ENCODE measurements at places on chromosomes 7 and 10. TPM values are rescaled to one million over a fixed set of nuclear protein-coding genes. Genes with fewer than 3 reads are reported as not detected.
A peak's percentile ranks its signal among the peaks of the same experiment; 100 is the strongest.

- no peak overlapping the region for H3K4me3 ChIP-seq
- no peak for DNase-seq
- peaks cover 2% of the 10 kb centered on the region for H3K4me1 ChIP-seq
- H3K27me3 ChIP-seq = no peaks in the 10 kb centered on the region
- H3K36me3 ChIP-seq = no peaks in the 10 kb centered on the region
- H3K27ac ChIP-seq = no peak overlapping the region
These were observed 1.5 kb downstream of the IFIT1 start for GRCh38 chr10:89393898-89394297.

DNA sequence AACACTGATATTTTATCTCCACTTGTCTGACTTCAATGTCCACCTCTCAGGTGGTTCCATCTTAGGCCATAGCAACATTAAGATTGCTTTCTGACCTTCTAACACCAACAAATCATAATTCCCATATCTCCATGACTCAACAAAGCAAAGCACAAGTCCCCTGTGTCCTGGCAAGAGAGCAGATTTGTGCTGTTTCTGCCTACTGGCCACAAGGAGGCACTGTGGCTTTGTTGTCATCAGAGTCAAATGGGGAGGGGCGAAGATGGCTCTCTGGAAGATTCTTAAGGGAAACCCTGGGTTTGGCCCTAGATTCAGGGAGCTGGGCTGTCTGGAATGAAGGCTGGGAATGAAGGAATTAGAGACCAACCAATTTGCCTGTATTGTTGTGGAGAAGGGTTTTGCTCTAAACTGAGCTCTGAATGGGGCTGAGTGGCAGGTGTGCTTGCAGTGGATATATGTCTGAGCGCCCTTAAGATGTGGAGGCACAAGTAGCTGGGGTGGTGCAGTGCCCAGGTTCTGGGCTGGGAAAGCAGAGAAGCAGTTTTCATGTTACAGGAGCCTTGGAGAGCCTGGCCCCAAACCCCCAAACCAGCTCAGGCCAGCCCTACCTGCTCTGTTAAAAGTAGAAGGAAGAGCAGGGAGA lies 154.8 kb upstream of the PRSS58 start:
- H3K4me1 ChIP-seq = no peaks in the 10 kb centered on the region
- H3K27me3 ChIP-seq = no peaks in the 10 kb centered on the region
- peak; percentile 69 for DNase-seq
- no peak overlapping the region for H3K27ac ChIP-seq
- H3K4me3 ChIP-seq = no peak overlapping the region

DTX2 gene
- 37.4 TPM for total RNA-seq

NKX2-3 gene
- total RNA-seq = not detected

DNA sequence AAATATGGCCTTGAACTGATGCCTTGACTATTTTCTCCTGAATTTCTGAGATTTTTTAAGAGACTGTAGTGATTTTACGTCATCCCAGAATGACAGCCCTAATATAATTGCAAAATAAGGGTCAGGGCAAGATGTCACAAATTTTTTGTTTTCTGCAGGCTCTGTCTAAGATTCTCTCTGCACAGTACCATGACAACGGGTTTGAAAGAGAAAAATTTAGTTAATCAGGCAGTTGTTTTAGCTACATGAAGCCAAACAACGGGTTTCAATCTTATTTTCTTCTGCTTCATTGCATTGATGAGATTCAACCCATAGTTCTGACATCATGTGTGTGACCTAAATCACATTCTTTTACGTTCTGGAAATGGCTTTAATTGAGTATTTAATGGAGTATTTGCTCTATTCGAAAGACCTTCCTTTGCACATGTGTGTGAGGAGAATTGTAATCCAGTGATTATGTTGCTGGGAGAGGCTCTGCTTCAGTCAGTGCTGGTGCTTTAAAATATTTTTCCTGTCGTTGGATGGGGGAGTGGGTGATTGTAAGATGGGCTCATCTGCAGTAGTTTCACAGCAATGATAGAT lies 118.0 kb upstream of the RHOBTB1 start:
- no peak for DNase-seq
- H3K4me1 ChIP-seq = no peaks in the 10 kb centered on the region
- H3K27me3 ChIP-seq = no peaks in the 10 kb centered on the region
- no peaks in the 10 kb centered on the region for H3K36me3 ChIP-seq

C10orf62 gene
- total RNA-seq = 0.32 TPM

DNA sequence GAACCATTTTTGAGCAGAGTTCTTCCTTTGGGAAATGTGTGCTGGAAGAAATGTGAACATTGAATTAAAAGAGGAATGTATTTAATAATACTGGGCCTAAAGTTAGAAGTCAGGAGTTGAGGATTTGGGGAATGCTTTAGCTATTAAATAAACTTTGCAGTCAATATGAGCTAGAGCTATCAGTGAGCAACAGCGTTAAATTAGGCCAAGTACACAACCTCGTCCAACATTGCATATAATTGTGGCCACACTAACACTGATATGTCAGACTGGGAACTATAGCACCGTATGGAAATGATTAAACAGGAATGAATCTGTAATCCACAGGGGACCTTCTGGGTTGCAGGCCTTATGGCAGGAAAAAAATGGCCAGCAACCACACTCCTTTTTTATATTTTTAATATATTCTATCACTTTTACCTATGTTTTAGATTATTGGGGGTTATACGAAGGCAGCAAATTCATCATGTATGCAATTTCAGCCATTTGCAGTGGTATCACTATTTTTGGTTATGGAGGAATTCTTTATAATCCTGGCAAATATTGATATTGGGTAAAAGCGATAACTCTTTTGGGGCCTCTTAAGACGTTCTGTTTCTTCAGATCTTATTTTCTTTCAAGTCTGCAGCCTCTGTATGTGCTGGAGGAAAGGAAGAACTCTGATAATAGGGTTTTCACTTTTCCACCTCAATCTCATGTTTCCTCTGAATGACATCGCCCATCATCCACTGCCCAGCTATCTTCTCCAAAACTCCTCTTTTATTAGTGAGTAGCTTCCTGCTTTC lies 236.3 kb upstream of the PLXDC2 start:
- no peaks in the 10 kb centered on the region for H3K27me3 ChIP-seq
- no peak for DNase-seq
- H3K4me1 ChIP-seq = no peaks in the 10 kb centered on the region
- no peaks in the 10 kb centered on the region for H3K36me3 ChIP-seq
- no peak overlapping the region for H3K4me3 ChIP-seq

DNA sequence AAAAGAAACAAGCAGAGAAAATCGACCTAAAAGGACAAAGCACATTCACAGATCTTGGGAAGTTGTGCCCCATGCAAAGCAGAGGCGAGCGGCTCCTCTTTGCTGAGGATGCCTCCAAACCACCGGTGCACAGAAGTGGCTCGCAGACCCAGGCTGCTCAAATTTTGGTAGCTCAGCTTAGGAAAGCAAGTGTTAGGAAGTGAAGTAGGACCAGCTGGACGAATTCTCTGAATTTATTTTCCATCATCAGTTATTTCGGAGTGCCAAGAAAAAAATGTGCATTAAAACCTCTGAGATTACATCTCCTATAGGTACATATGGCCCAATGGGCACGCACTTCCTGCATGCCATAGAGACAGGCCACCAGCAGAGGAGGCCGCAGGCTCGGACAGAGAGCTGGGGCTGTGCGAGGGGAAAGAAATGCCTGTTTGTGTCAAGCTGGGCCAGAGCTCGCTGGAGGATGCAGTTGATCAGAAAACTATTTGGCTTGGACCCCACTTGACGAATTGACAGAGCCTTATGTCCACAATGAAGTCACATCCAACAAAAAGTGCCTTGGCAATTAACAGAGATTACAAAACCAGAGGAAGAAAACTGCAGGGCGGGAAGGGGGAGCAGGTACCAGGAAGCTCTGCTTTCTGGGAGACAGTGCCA lies 122.3 kb upstream of the LYZL2 start:
- H3K27me3 ChIP-seq = no peaks in the 10 kb centered on the region
- DNase-seq = peak; percentile 10
- H3K4me1 ChIP-seq = no peaks in the 10 kb centered on the region
- H3K4me3 ChIP-seq = no peak overlapping the region

DNA sequence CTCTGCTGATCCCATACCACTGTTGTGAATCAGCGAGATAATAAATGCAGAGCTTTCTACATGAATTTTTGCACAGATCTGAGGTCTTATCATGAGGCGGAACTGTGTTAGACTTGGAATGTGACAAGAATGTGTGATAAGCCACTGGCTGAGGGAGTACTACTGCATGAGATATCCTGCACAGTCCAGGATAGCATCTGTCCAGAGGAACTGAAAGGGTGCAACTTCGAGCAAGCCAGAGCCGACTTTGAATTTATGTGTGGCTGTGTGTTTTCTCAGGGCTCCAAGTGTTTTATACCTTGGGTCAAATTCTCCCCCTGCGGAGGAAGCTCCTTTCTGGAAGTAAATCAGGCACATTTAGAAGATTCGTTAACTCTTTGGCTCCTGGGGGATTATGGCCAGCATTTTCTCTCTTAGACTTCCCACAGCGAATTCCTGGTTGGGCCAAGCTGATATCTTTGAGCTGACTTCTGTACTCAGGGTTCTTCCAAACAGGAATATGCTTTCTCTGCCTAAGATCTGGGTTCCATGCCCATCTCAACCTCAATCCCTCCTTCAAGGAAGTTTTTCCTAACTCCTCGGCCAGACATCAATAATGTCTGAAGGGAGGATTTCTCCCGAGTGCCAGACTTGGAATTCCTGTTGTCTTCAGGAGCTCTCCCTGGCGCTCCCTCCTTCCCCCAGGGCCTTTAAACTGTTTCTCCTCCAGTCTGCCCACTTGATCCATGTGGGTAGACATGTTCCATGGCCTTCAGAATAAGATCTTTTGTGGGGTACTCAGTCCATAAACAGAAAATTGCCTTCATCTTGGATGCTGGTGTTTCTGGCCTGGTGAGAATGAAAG lies 2.5 kb upstream of the MEST start:
- no peaks in the 10 kb centered on the region for H3K27me3 ChIP-seq
- no peaks in the 10 kb centered on the region for H3K36me3 ChIP-seq
- no peak overlapping the region for H3K4me3 ChIP-seq
- no peaks in the 10 kb centered on the region for H3K4me1 ChIP-seq
- H3K27ac ChIP-seq = no peak overlapping the region

DNA sequence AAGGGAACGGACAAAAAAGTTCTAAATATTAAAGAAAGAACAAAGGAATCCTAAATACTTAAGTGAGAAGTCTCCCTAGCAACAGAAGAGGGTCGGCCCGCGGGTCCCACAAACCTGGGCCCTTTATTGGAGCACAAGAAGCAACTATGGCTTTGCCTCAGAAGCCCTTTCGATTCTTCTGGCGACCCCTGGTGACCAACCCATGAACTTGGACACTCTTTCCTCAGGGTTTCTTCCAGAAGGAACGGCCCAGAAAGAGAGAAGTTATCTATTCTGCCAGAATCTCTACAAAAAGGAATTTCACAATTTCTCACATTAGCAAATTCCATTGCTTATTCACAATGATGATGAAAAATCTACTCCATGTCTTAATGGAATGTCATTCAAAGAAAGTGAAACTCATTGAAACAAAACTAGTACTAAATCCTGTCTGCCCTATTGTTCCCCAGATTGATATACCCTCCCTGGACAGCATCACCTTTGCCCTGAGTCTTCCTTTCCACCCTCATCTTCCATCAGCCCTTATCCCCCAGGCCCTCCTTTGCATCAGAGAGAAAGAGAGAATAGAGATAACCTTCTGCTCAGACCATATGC lies 43.7 kb downstream of the CPVL start:
- no peaks in the 10 kb centered on the region for H3K27me3 ChIP-seq
- no peaks in the 10 kb centered on the region for H3K4me1 ChIP-seq
- no peak overlapping the region for H3K27ac ChIP-seq
- no peaks in the 10 kb centered on the region for H3K36me3 ChIP-seq
- peak; percentile 33 for DNase-seq

TRIM50 gene
- total RNA-seq = not detected

DNA sequence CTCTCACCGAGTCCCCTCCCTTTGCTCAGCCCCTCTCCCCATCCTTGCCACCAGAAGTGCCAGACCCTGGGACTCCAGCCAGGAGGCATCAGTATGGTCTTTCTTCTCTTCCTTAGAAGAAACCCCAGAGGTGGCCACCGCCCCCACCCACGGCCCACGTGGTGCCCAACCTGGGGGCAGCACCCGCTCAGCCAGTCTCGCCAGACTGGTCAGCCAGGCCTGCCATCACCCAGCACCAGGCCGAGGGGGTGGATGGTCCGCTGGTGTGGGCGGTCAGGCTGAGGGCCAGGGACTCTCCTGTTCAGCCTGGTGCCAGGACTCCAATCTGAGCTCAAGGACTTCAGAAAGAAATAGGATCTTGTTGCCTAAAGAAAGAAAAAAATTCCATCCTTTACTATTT lies 5.8 kb upstream of the CLDN4 start:
- DNase-seq = no peak
- no peaks in the 10 kb centered on the region for H3K27me3 ChIP-seq
- no peaks in the 10 kb centered on the region for H3K36me3 ChIP-seq
- peak overlapping the region; percentile 40 for H3K27ac ChIP-seq
- H3K4me1 ChIP-seq = peaks cover 91% of the 10 kb centered on the region

GRCh38 chr7:19249281-19249680 lies 104.1 kb upstream of the FERD3L start:
- H3K36me3 ChIP-seq = no peaks in the 10 kb centered on the region
- no peaks in the 10 kb centered on the region for H3K27me3 ChIP-seq
- no peak overlapping the region for H3K4me3 ChIP-seq
- no peak for DNase-seq
- no peaks in the 10 kb centered on the region for H3K4me1 ChIP-seq

- DNase-seq = no peak
- no peaks in the 10 kb centered on the region for H3K4me1 ChIP-seq
- no peak overlapping the region for H3K4me3 ChIP-seq
- H3K36me3 ChIP-seq = no peaks in the 10 kb centered on the region
- no peak overlapping the region for H3K27ac ChIP-seq
These were observed 185.8 kb downstream of the SDK1 start for GRCh38 chr7:3486841-3487240.

SSC4D gene
- 1.1 TPM for total RNA-seq

All from HCT116 (cell line).